ENCODE measurements at places on chromosomes 16 and 17.

DNA sequence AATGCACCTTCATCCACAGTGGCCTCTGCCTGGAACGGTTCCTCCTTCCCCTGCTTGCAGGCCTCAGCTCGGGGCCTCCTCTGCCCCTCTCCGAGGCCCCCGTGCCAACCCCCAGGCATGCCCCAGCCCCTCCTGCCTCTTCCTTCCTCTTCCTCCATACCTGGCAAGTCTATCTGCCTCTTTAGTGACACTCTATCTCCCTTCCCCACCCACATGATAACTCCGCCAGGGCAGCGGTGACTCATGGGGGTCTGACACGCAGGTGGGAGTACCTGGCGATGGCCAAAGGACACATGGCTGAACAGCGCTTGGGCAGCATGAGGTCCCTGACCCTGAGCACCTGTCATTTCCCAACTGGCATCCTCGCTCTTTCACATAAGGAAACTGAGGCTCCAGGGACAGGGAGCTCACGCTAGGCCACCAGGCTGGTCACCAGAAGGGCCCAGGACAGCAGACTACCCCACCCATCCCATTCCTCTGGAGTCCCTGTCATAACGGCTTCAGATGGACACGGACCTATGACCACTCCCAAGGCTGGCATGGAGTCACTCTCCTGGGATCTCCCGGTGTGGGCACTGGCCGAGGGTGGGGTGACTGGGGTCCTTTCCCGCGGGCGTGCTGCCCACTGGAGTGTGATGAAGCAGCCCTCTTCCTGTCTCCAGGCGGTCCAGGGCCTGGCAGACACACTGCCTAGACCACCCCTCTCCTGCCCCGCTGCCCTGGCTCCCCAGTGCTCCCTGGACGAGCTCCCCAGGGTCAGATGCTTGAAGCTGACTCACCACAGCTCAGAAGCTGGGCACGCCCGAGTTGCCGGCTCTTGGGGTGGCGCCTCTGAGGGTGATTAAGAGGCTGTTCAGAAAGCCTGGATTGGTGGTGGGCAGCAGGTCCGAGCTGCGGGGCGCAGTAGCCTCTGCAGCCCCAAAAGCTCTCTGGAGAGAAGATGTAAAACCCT, 100.6 kb downstream of the ENGASE start:
- DNase-seq, result peak; percentile 61

DNA sequence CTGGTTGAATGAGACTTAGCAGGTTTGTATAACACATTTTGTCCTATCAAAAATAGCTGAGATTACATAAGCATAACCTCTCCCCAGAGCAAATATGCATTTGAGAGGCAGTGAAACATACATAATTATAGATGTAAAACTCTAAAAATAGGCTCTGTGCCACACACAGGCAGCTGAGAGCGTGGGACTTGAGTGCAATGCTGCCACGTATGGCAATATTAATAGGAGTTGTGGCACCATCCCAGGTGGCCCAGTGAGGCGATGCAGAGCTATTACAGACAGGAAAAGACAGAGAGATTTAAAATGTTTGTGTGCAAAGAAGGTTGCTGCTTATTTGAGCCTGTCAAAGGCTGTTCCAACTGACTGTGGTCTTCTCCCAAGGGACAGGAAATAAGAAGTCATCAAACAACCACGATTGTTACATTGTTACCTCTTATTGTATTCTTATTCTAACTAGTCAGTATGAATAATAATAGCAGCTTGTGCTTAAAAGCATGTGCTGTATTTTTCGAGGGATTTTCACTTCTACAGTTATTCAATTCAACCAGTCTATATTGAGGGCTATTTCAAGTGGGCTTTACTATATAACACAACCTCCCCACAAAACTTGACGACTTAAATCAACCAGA, 116.5 kb downstream of the SALL1 start:
- DNase-seq, result no peak

- no peak for DNase-seq
These were observed 68.6 kb upstream of the TOB1 start for GRCh38 chr17:50934672-50935220.

DNA sequence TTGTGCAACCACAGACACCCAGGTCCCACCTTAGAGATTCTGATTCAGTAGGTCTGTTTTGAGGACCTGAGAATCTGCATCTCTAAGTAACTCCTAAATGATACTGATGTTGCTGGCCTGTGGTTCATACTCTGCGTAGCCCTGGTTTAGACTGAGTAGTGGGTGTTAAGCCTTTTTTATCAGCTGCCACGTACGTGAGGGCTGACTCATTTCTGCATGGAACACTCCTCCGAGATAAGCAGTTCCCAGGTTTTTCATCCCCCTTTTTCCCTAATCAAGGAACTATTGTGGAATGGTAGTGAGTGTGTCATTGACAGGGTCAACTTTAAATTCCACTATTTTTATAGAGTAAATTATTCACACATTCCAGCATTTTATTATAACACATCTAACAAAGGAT, 26.1 kb downstream of the CDRT4 start:
- DNase-seq, result no peak

DNA sequence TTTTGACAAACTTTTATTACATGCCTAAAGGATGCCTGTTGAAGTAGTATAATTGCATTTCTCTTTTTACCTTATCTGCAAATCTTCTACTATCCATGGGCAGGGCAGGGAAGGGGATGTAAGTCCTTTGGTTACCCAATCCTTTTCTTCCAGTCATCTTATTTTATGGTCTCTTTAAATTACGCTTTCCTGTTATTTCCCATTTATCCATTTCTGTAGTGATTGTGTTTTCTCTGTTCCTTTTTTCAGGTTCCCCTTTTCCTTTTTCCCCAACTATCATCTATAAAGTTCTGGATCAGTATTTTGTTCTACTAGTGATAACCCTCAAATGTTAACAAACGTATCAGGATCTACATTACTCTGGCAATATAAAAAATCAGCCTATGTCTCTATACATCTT, 3.3 kb upstream of the ABCA9 start:
- DNase-seq, result no peak

DNA sequence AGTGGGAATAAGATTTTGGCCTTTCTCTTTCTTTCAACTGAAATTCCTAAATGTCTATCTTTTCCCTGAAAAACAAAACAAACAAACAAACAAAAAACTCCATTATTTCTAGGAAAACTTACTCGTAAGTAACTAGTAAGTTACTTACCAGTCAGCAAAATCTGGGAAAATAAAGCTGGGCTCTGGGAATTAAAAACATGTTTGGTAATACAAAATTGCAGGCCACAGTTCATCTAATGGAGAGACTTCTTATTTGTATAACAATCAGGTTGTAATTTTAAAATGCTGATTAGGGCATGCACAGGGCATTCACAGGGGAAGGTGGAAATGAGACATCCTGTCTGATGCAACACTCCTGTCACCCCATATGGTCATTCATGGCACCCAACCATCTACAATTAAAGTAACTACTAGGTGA, 3.8 kb upstream of the WIPI1 start:
- no peak for DNase-seq

GRCh38 chr16:65122724-65123395, 997 bp upstream of the CDH11 start:
- DNase-seq, result no peak

DNA sequence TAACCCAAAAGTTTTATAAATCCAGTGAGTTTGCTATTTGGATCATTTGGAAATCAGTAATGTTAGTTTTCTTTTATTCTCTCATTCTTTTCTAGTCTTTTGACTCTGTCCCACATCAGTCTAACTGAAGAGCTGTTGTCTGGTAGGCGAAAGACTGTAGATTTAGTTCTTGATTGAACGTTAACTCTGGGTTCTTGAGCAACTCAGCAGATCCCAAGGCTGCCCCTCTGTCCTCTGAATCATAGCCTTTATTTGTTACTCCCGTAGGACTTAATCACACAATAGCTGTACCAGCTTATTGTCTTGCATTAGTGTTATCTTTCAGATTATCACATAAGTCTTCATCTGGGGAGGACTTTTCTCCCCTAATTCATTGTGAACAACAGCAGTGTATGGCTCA, 119.3 kb upstream of the TOM1L1 start:
- DNase-seq, result no peak

- DNase-seq, result no peak
These were observed 54.5 kb upstream of the MTSS2 start for GRCh38 chr16:70740174-70740913.

DNA sequence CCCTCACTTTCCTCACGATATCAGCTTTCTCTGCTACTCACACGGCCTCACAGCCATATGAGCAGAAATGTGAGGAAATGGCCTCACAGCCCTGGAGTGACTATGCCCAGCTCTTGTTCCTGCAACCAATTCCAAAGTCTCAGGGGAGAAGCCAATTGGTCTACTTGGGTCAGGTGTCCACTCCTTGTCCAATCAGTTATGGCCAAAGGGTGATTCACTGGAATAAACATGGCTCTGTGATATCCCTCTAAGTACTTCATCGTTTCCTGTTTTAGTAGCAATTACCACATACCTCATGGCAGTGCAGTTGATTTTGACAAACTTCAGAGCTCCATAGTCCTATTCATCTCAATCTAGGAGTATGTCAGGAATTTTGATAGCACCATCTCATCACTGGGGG, 195.4 kb downstream of the KATNIP start:
- no peak for DNase-seq

DNA sequence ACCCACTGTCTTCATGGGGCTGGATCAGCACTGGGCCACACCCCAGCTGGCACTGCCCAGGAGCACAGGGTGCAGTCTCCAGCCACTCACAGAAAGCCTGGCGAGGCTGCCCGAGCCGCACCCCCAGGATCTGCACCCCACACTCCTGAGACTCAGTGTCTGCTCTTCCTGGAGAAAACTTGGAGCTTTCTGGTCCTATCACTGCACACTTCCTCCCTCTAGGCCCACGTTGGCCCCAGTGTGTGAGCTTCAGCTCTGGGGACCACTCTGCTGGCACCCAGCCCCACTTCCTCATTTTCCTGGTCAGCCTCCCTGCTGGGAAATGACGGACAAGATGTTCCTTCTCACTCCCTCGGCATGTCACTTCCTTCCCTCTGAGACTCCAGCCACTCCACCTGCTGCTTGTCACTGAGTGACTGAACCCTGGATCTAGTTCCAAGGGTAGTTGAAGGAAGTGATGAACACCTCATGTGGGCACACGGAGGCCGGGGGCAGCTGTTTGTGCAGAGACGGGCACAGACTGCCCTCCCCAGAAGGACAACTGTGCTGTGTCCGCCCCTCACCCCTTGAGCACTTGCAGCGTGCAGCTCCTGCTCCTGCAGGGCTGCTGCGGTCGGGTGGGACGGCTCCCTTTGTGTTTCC, 29.0 kb downstream of the ZC3H18 start:
- peak; percentile 93 for DNase-seq

GRCh38 chr17:78993241-78993956, 13.7 kb upstream of the LGALS3BP start:
- DNase-seq, result peak; percentile 62

GRCh38 chr16:65655802-65656201, 533.9 kb upstream of the CDH11 start:
- DNase-seq, result no peak

DNA sequence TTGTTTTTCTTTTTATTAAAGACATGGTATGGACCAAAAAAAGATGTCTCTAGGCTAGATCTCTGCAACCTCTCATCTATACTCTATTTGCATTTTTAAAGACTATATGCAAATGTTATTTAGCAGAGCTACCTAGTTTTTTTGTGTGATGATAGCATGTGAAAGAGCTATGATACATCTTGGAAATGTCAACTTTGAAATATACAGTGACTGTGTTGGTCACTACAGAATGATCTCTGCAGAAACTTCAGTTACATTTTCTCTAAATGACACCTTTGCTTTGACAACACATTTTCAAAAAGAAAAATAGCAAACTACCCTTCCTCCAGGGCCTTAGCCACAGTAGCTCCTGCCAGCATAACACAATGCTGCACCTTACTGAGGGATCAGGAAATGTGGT, 86.6 kb downstream of the PRKCB start:
- DNase-seq, result no peak

GRCh38 chr17:37574427-37574826, 34.8 kb downstream of the SYNRG start:
- no peak for DNase-seq

GRCh38 chr16:75792771-75793492, 66.6 kb upstream of the CPHXL start:
- no peak for DNase-seq

DNA sequence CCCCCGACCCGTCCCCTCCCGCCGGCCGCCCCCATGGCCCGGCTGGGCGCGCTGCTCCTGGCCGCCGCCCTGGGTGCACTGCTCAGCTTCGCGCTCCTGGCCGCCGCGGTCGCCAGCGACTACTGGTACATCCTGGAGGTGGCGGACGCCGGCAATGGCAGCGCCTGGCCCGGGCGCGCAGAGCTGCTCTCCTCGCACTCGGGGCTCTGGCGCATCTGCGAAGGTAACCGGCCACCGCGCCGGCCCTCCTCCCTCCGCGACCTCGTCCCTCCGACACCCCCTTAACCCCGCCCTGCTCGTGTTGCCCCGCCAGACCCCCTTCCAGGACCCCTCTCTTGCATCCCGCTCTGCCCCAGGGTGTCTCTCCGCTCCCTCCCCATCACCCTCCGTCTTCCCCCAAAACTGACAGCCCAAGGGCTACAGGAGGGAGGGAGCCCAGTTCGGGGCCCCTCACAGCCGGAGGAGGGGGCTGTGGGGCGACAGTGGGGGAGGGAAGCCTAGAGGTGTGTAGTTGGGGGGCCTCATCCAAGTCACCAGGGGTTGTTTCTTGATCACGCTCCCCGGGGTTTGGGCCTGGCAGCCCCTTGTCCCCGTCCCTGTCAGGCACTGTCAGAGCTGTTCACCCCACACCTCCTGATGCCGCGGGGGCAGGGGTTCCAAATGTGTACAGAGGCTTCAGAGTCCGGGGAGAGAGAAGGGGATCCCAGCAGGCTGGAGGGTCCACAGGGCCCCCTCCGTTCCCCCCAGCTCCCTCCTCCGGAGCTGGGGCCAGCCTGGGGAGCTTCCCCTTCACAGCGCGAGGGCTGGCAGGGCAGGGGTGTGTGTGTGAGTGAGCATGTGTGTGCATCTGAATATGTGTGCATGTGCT, 794 bp downstream of the TMEM235 start:
- no peak for DNase-seq

- DNase-seq, result no peak
These were observed 13.4 kb upstream of the ATP5MC1 start for GRCh38 chr17:48878920-48879898.

DNA sequence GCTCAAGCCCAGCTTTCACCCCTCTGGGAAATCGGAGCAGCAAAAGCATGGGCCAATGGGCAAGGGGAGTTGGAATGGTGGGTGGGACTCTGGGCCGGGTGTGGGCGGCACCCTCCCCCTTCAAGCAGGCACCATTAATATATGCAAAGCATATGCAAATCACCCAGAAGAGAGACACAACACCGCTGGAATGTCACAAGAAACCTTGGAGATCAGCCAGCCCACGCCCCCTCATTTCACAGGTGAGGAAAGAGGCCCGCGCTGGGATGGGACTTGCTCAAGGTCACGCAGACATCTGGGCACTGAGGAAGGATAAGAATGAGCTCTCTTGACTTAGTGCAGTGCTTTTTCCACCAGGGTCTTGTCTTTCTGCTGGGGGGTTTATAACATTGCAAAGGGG, 4.8 kb downstream of the SRCIN1 start:
- peak; percentile 64 for DNase-seq

DNA sequence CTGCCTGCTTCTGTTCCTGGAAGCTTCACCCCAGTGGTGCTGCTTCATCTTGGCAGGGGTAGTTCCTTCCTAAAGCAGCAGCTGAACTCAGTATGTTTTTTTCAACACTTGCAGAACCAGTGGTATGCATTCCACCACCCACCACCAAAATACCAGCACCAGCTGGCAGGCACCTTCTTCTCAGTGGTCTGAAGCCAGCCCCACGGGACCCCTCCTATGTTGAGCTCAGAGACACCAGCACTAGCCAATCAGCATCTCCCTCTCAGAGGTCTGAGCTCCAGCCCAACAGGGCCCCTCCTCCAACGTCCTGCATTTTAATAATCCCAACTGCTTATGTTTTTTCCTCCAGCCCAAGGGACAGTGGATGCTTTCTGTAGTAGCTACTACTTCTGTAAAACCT, 299.6 kb upstream of the CCL2 start:
- DNase-seq, result no peak
